ENCODE measurements at places on chromosomes 5 and 9.

DNA sequence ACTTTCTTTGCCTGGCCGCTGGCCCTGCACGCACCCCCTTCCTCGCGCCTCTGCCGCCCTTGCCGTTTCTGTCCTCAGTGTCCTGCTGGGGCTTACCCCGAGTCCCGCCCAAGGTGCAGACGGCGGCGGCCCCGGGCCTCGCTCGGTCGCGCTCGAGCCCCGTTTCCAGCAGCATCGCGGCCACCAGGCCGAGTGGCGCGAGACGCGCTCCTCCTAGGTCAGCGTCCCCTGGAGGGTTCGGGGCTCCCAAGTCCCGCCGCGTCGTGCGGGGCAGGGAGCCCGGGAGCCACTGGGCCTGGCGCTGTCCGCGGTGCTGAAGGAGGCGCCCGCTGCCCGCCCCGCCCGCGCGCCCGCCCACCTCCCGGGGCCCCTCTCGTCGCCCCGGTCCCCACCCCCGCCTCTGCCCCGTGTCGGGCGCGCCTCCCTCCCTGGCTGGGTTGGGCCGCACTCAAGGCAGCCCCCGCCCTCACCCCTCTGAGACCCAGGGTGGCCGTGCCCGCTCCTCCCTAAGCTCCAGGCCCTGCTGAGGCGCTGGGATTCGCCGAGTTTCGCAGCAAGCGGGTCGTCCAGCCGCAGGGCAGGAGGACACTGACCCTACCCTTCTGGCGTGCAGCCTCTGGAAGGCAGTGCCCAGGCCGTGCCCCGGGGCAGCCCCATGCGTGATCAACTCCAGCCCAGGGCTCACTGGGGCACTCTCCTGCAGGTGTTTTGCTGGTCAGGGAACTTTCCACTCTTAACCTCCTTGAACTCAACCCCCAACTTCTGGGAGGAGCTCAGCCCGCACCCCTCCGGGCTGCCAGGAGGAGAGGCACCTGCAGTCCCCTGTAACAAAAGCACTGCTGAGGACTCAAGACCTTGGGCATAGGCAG lies at the start of gene LHX3:
Gene LHX3 (minus strand): TSS at position 291 of the 869 bp plus-strand sequence. CDS start 116 bp downstream, at position 175.
- DNase-seq, result peak; percentile 44

GRCh38 chr9:133837627-133838597 lies 99.8 kb upstream of the SARDH start:
- no peak for DNase-seq

GRCh38 chr9:23307731-23308513 lies 518.1 kb downstream of the ELAVL2 start:
- no peak for DNase-seq

GRCh38 chr5:105587963-105588662 lies 2025.5 kb upstream of the NUDT12 start:
- no peak for DNase-seq

DNA sequence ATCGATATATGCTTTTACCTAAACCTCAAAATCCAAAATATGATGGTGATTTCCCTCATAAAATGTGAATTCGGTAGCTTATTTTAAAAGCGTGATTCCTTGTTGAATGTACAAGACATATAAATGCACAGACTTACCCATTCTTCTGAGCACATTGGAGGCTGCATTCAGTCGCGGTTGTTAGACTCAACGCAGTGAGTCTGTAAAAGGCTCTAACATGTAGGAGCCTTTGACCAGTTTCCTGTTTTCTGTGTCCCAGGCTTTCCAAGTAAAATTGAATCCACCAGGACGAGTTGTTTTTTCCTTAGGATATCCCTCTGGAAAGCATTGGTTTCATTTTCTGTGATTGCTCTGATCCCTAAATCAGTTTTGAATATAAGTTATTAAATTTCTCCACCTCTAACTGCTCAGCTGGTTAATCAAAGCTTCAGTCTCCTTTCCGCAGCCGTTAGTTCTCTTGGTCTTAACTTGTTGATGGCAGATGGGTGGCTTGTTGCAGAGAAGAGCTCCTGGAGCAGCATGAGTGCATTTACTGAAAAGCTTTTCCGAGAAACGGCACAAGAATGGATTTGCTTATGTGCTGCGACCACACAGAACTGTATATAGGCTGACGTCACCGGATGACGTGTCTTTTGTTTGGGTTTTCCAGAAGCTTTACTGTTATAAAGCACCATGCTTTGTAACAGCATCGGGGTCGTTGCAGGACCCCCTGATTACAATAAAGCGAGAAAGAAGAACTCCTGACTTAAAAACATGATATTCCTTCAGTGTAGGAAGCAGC lies at the start of gene LRRTM2:
Gene LRRTM2 (minus strand): TSS at position 565 of the 781 bp plus-strand sequence. CDS start 424 bp downstream, at position 141.
- no peak for DNase-seq

DNA sequence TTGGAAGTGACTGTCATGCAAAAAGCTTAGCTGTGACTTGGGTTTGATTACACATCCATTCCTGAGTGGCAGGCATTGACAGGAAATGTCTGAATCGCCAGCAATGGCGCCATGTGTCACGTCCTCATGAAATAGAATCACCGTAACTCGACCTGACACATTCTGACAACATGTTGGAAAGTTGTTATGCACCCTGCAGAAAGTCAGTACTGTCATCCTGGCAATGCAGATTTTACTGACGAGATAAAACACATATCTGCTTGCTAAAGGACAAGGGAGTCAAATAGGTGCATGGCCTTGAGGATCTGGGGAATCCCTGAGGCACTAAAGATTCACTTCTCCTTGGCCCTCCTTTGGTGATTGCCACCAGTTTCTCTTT lies 344.2 kb downstream of the SPATA31D1 start:
- no peak for DNase-seq

- DNase-seq, result no peak
Measured at GRCh38 chr5:11903121-11903613, 1.1 kb downstream of the CTNND2 start.

Measured in suppressor macrophage treated with lipopolysaccharide for 1 hour (primary cell).